Right cardiac atrium (tissue), 5 donors: ENCODE measurements at places on chromosomes 2 and 18. TPM values are rescaled to one million over a fixed set of nuclear protein-coding genes. Genes with fewer than 3 reads are reported as not detected.

DNA sequence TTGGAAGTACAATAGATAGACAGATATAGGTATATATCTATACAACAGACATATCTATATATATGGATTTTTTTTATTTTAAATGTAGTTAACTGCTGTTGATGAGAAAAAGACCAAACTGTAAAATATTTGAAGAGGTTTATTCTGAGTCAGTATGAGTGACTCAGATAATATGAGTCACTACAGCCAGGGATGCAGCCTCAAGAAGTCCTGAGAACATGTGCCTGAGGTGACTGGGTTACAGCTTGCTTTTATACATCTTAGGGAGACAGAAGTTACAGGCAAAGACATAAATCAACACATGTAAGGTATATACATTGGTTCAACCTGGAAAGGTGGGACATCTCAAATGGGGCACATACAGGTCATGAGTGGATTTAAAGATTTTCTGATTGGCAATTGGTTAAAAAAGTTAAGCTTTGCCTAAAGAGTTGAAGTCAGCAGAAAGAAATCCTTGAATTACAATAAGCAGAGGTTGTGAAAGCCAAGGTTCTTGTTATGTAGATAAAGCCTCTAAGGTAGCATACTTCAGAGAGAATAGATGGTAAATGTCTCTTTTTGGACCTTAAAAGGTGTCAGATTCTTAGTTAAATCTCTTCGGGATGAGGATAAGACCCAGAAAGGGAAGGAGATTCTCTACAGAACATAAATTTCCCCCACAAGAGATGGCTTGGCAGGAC is 149.9 kb downstream of the RBM43 start:
- no peak for DNase-seq

GRCh38 chr2:169590804-169591203 is 6.7 kb downstream of the PPIG start:
- no peak for DNase-seq

- DNase-seq = no peak
These were observed 529.1 kb downstream of the IRS1 start for GRCh38 chr2:226270285-226271058.

DNA sequence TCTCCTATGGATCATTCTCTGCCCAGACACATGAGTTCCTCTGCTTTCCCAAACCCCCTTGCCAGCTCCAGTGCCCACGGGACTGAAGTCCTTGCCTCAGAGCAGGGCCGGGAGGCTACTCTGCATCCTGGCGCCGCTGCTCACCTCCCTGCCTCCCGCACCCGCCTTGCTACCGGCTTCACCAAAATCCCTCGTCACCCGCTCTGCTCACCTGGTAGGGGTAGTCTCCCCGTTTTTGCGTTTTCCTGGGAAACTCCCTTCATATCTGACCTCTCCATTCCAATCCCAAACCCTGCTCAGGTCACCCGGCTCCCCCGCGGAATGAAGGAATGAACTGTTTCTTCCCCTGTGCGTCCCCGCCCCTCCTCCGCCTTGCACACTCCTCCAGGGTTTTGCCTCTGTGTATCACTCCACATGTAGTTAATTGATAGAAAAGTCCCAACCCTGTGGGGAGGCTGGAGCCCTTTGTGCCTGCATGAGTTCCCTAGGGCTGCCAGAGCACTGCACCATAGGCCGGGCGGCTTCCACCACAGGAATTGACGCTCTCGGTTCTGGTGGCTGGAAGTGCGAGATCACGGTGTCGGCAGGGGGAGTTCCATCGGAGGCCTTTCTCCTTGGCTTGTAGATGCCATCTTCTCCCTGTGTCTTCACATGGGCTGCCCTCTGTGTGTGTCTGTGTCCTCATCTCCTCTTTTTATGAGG is 2.0 kb upstream of the DGKD start:
- DNase-seq = no peak

The SPATA3 gene
- not detected for total RNA-seq

The TRIM43 gene
- not detected for total RNA-seq

DNA sequence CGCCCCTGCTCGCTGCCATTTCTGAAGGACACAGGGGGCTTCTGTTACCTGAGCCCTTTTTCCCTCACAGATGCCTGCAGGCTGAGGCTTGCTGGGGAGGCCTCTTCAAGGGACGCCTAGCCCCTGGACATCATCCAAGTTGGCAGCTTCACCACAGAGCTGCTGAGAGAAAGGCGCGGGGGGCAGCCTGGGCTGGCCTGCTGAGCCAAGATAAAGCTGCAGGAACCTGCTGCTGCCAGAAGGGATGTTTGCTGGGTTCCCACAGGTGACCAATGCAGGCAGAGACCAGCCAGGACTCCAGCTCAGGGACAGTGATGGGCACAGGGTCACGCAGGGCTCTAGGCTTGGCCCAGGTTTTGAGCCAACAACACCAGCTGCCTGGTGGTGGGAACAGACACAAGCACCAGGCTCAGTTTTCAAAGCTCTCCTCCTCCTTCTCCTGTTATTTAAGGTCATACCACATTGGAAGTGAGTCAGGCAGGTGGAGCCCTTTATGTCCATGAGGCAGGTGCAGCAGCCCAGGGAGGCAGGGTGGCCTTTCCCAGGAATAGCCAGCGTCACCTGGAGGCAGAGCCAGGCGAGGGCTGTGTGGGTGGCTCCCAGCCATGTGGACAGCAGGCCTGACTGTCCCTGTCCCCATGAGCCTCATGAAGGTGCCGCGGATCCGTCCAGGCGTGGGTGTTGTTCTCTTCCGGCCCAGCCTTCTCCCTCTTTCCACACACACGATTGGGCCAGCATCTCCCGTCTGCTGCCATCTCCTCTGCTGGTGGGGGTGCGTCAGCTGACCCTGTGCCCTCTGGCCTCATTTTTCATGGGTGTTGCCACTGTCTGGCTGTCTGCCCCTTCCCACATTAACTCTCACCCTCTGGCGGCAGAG is 515.5 kb upstream of the MYT1L start:
- DNase-seq = peak; percentile 85

DNA sequence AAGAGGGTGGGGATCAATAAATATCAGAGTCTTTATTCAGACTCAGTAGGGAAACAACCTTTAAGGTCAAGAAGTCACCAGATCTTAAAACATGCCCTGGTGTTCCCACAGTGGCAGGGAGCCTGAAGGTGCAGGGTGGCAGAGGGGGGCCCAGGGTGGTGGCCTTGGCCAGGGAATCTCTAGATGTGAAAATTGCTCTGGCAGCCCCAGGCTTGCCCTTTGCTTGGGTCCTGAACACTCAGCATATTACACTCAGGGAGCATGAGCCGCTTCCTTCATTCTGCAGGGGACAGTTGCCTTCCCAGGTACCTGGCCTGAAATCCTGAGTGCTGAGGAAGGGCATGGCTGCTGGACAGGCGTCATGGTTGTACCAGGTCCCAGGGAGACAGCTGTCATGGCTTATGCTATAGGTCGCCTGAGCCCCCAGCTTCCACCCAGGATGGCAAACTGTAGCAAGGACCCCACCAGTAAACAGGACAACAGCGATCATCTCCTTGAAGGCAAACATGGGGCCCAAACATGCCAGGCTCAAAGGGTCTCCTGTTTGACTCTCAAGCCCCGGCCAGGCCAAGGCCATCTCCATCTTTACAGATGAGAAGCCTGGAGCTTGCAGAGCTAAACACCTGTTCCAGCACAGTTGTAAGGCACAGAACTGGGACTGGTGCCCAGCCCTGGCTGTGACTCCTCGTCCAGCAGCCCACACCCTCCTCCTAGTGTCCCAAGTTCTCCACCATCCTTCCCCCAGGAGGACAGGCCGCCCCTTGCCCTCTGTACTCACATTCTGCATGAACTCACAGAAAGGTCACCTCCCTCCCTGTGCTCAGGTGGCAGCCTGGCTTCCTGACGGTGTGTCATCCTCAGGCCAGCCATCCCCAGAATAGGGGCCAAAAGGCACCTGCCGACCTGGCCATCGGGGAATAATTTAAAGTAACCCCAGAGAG is 14.6 kb downstream of the ABCG8 start:
- no peak for DNase-seq

DNA sequence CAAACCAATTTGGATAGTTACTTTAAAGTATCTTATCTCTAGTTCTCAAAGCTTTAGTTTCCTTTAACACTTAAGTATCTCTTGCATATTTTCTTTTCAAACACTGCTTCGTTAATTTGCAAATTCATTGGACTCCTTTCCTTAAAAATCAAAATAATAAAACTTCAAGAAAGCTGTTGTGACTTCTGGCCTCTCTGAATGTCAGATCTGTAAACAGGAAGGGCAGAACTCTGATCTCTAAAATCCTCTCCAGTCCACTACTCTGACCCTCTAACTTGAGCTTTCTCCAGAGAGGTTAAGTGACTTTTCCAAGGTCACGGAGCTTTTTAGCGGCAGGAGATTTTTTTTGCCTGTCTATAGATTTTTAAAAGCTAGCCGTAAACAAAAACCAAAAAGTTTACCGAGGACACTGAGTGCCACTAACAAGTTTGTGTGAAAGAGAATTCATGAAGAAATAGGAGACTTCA is 155.5 kb downstream of the TGIF1 start:
- no peak for DNase-seq

DNA sequence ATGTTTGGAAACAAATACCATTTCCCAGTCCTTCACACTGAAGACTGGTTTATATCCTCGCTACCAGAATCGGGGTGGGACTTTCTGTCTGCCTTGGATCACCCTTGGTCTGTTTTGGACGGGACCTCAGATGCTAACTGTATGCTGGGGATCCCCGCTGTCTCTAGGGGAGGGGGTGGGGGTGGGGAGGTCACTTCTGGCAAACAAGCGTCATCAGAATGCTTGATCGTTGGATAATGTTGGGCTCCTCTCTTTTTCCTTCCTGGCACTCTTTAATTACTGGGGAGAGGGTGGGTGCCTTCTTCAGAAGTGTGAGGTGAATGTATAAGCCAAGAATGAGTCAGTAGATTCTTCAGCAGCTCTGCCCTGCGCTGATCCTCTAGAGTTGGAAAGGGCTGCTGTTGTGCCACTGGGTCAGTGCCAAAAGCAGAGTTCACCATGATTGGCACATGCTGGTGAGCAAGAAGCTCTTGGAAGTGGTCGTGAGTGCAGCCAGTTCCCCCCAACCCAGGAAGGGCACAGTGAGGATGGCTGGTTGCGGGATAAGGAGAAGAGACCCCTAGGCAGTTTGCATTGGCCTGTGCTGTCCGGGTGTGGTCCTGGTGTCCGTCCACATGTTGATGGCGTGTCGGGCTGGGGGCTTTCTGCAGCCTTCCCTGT is 32.2 kb downstream of the DGKD start:
- peak; percentile 78 for DNase-seq

DNA sequence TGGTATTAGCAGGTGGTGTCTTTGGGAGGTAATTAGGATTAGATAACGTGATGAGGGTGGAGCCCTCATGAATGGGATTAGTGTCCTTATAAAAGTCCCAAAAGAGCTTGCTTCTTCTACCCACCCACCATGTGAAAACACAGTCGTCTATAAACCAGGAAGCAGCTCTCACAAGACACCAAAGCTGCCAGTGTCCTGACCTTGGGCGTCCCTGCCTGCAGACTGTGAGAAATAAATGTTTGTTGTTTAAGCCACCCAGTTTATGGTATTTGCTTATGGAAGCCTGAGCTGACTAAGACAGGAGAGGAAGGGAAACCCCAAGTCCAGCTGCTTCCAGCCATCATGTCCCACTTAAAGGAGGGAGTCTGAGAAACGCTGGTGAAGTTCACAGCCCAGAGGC is 13.6 kb downstream of the ADI1 start:
- no peak for DNase-seq

DNA sequence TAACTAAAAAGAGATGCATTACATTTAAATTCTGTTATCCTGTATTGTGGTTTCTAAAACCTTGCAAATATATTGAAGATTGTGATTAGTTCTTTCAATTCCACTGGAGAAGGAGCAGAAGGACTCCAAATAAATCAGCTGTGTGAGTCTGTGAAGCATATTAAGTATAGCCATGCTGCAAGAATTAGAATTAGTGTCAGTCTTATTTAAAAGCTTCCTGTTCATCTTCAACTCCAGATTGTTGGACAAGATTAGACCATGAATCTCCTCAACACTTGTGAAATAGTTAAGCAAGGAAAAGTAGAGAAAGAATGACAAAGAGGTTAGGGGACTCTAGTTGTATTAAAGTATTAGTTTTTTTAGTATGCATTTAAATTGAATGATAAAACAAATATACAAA is 92.5 kb upstream of the LRP1B start:
- no peak for DNase-seq

The ZSCAN30 gene
- 22.8 TPM for total RNA-seq

The MROH2A gene
- total RNA-seq = not detected

DNA sequence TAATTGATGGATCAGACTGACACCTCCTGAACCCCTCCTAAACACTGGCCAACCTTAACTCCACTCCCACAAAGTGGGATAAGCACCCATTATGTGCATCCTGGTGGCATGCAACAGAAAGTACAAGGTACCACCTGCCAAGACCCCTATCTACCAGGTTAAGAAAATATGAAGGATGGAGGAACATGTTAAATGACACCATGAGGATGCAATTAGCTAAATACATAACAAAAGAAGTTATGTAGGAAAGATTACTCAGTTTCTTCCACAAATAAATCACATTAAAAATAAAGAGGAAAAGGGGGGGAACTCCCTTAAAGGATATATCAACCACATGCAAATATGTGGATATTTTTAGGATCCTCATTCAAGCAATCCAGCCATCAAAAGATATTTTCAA is 12.6 kb downstream of the CTAGE1 start:
- no peak for DNase-seq

The SNRNP200 gene
- 57.8 TPM for total RNA-seq

GRCh38 chr18:58387716-58388115 is 241.2 kb downstream of the ALPK2 start:
- no peak for DNase-seq

DNA sequence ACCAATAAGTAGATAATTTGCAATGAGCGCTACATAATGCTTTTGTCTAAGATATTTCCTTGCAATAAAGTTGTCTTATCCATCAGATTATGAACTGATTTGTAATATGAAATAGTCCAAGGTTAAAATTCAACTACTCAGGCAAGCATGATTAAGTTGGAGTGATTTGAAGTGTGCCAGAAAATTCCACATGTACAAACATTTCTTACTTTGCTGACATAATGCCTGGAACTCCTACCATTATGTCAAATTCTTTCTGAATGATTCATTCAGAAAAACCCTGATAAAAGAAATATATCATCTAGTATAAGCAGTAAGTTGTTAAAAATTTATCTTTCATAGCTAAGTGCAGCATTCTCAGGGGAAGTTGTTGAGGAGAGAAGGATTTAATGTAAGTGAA is 87.3 kb downstream of the CBLN2 start:
- no peak for DNase-seq

DNA sequence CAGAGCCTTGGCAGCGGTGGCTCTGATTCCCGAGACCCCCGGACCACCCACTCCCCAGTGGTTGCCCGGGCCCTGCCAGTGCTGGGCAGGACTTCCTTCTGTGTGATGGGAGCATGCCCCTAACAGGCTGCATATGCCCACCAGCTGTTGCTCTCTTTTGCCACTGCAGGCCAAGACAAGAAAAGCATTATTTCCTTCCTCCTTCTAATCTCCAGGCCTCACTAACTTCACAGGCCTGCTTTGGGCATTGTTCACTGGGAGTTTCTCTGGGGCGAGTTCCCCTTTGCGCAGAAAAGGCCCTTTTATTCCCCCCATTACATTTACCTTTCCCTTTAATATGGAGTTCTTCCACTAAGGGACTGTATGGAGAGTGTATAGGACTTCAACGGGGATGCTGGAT is 249.1 kb upstream of the SIX2 start:
- DNase-seq = no peak

GRCh38 chr2:152620985-152621384 is 96.3 kb downstream of the PRPF40A start:
- no peak for DNase-seq
